ENCODE measurements at places on chromosomes 1 and 21. TPM values are rescaled to one million over a fixed set of nuclear protein-coding genes. Genes with fewer than 3 reads are reported as not detected.

GRCh38 chr1:156551869-156552268 is 20.5 kb downstream of the IQGAP3 start:
- no peak for DNase-seq

- no peak for DNase-seq
These were observed 3.5 kb downstream of the GPATCH2 start for GRCh38 chr1:217627431-217627830.

DNA sequence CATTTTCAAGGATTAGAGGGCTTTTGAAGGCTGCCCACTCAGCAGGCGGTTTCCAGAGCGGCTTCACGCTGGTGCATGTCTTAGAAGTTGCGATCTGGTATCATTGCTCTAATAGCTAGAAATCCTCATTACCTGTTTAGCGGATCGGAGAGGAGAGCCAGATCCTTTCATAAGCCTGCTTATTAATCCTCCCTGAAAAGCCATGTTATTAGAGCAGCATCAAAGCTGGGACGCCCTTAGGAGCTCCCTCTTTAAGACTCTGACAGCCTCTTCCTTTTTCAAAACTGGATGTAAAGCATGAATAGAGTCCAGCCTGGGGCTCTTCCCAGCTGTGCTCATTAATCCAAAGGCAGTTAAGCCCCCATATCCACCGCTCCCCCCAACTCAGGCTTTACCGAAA is 13.9 kb upstream of the CTSE start:
- DNase-seq = no peak

DNA sequence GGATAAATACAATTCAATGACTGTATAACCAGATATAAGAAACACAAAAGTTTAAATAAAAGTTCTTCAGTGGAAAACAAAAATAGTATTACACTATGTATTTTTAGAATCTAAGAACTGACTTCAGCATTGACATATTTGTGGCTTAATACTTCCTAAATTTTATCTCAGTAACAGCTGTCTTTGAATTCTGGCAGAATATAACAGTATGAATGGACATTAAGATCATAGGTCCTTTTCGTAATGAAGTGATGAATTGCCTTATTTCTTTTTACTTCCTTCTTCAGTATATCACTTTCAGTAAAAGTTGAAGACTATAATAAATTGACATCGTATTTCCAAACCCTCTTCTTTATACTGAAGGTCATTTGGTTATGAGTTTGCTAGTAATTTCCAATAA is 1030.0 kb downstream of the MRPL39 start:
- no peak for DNase-seq

Gene ARHGEF11
- 37.7 TPM for total RNA-seq
